Activated naive CD4-positive, alpha-beta T cell treated with anti-CD3 and anti-CD28 coated beads, Interleukin-2, amount 10 ng/mL, durations not matched to agents 5 hours and 36 hours (primary cell): ENCODE measurements at places on chromosomes 12 and 14. TPM values are rescaled to one million over a fixed set of nuclear protein-coding genes. Genes with fewer than 3 reads are reported as not detected.

The GLT1D1 gene
- not detected for total RNA-seq

The KRT71 gene
- not detected for total RNA-seq

The ST8SIA1 gene
- 0.19 TPM for total RNA-seq

The CLEC1B gene
- not detected for total RNA-seq

The FAM186B gene
- total RNA-seq = 0.19 TPM

The ESPL1 gene
- 71.7 TPM for total RNA-seq
